Head of caudate nucleus (tissue), 42 donors: ENCODE measurements at places on chromosomes 2 and 18.

DNA sequence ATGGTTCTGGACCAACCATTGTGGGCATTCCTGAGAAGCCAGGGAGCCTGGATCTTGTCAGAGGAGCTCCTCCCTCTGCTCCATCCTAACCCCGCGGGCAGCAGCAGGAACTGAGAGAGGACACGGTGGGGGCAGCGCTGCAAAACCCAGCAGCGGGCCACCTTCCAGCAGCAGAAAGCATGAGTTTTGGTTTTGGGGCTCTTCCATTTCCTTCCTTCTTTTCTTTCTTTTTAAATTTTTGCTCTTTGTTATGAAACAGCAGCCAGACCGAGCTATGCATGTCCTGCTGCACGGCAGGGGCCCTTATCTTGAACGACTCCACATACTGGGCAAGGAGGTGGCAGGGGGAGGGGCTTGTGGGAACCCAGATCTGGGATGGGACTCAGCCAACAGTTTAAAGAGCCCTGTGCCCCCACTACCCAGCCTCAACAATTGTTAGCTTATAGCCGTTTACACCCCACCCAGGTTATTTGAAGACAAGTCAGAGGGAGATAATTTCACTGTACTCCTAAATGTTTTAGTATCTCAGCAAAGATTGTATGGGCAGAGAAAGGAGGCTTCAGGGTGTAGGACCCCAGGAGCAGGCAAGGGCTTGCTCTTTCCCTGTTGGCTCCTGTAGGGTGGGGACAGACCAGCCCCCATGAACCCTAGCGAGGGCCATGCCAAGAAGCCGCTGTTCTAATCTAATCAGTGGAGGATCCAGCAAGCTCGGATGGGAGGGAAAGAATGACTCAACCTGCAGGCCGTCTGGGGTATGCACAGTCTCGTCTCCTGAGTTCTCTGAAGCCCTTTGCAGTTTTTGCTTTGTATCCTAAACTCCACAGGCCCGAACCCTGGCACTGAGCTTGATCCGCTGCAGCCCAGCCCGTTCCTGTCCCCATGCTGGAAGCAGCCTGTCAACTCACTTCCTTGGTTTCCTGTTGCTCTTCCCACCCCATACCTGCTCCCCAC lies 75.3 kb downstream of the LRRFIP1 start:
- peak; percentile 42 for DNase-seq

DNA sequence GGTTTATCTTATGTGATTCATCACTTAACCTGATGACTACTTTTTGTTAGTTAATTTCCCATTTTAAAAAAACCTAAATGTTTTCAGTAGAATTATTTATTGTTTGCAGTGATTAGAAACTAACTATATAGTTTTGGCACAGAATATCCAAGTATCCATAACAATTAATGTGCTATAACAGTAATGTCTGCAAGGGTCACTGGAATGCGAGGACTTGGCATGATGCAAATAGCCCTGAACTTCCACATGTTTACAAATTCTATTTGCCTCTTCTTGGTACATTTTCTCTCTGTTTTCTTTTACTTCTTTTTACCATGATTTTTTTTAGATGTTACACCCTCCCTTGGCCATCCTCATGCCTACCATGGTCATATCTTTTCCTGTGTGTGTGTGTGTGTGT lies 49.3 kb upstream of the GALNT3 start:
- DNase-seq, result no peak

GRCh38 chr18:38790303-38790702 lies 1224.7 kb upstream of the CELF4 start:
- no peak for DNase-seq

DNA sequence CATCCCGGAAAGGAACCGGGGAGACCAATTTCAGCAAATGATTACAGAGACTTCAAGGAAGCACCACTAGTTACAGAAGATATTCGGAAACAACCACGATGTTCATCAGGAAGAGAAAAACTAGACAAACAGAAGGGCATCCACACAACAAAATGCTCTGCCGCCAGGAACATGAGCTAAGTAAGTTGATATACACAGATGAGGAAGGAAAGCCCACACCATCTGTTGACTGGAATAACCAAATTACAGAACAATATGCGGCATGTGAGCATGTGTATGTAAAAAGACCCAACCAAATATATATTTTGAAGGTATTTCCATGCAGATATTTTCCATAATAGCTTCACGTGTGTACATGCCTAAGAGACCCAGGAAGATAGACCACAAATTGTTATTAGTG lies 47.0 kb downstream of the ACKR3 start:
- no peak for DNase-seq

DNA sequence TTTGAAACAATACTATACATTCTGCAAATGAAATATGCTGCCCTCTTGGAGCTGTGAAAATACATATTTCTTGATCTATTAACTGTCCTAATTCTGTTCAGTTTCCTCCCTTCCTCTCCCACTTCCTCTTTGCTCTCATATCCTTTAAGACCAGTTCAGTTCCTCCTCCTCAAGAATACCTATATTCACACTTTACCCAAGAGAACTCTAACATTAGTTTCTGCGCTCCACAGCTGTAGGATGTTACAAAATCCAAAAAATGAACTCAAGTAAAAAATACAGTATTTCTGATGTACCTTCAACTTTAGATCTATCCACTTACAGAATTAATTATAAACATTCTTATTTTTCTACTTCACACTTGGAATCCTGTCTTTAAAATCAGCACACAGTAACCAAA lies 5.4 kb downstream of the ITSN2 start:
- DNase-seq, result no peak

- no peak for DNase-seq
Observed at GRCh38 chr18:65859075-65859474, 108.3 kb downstream of the CDH7 start.

DNA sequence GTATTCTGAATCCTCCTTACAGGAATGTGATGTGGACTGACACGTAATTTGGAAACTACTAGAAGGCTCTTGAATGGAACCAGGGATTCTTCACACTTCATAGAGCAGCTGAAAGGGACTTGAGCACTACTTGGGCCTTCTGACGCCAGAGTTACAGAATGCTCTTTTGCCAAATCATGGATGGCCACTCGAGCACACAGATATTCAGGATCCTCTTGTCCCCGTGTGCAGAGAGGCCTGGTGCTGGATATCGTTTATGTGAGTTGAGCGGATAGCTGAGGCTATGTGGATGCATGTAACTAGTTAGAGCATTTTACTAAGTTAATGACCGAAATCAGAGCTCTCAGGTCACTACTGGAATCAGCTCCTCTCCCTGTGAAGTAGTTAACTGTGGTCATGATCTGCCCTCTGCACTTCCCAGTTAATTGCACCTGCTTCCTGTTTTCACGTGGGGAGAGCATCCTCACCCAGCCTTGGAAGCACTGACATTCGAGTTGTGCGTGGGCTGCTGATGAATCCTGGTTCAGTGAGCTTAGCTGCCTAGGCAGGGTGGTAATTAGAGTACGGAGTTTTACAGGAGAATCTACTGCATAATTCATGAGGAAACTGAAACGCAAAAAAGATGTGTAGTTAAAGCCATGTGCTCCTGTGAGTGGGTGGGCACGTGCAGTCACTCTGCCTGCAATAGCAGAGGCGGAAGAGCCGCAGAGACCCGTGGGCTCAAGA lies 5.2 kb upstream of the TPO start:
- peak; percentile 21 for DNase-seq

DNA sequence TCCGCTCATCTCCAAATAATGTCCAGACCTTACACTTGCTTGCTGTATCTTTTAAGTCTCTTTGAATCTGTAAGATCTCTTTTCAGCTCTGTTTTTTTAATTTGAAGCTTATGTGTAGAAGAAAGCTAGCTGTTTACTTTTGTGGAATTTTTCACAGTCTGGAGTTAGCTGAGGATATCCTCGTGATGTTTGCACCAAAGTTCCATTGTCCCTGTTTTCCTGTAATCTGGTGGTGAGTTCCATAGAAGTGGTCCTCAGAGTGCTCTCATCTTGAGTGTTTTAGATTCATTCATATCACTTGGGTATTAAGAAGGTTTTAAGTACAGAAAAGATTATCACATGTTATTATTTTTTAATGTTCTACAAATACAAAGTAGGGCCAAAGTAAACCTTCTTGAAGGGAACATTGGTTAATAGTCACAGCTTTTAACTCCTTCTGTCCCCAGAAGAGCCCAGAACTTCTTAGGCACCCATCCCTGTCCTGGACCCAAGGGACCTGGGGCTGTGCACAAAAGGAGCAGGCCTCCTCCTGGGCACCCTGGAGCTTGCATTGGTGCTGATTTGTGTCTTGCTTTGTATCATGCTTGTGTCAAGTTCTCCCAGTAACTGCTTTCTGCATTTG lies 15.0 kb downstream of the MLPH start:
- no peak for DNase-seq

- peak; percentile 54 for DNase-seq
Observed at GRCh38 chr2:231621051-231621879, 28.6 kb downstream of the TEX44 start.
